Heart right ventricle (tissue), 16 donors: ENCODE measurements at places on chromosomes 6 and 20. TPM values are rescaled to one million over a fixed set of nuclear protein-coding genes. Genes with fewer than 3 reads are reported as not detected.

ZFP57 gene
- 0.06 TPM for polyA plus RNA-seq

NKAPL gene
- polyA plus RNA-seq = 9.7 TPM

TTK gene
- polyA plus RNA-seq = 0.17 TPM

DNA sequence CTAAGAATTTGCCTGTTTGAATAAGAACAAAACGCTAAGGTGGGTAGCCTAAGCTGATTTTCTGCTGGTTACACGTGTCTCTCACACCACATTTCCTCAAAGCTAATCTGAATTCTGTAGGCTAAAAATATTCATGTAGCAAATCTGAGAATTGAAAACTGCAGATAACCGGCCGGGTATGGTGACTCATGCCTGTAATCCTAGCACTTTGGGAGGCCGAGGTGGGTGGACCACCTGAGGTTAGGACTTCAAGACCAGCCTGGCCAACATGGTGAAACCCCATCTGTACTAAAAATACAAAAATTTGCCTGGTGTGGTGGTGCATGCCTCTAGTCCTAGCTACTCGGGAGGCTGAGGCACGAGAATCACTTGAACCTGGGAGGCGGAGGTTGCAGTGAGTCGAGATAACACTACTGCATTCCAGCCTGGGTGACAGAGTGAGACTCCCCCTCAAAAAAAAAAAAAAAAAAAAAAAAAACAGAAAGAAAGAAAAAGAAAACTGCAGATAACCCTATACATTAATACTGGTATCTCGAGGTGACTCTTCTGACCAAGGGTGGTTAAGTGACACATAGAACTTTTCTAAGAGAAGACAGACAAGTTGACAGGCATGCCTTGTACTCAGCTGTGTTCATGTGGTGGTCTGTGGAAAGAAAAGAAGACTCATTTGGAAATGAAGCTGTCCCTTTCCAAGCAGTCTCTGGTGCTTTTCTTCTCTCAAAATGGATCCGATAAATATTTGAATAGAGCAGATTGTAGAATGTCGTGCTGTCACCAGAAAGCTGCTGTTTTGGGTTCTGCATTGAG, 24.7 kb upstream of the ASXL1 start:
- no peak for DNase-seq

DNA sequence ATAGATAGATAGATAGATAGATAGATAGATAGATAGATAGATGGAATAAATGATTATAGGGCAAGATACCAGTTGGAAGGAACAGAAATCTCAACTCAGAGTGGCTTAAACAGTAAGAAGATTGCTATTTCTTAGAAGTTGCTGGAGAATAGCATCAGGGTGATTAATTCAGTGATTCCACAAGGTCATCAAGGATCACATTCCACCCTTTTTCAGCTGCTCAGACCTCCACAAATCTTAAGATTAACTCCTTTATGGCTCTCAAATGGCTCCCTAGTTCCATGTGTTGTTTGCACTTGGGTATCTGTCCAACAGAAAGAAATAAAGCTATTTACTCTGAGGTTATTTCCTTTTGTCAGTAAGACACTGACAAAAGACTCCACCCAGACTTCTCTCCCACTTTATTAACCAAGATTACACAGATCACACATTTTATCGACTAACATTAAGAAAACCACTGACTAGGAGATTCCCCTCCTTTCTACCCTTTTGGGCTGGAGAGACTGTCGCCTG, 68.3 kb upstream of the KIF16B start:
- DNase-seq = no peak

GRCh38 chr6:159982731-159983506, 14.0 kb downstream of the IGF2R start:
- no peak for DNase-seq

DNA sequence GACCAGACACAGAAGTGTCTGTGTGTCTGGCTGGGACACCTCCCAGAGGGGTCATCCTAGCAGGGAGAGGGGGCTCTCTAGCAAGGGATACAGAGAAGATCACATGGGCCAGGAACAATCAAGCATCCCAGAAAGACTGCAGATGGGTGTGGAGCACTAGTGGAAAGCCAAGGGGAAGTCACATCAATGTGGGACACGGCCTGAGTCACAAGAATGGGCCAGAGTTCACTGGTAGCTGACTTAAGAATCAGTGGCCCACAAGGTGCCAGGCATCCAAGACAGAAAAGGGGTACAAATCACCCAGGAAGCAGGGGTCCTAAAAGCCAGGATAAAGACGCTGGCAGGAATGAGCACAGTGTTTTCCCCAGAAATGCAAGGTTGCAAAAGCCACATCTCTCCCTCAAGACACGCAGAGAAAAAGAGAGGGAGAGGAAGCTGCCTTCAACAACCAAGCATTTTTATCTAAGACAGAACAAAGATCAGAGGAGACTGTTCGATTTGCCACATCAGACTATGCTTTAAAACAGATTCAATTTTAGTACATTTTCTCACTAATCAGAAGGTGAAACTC, 113.6 kb upstream of the DST start:
- no peak for DNase-seq
